Activated T-helper 9 cell treated with anti-CD3 and anti-CD28 coated beads, Interleukin-2, amount 50 U/mL, for 16 hours (primary cell): ENCODE measurements at places on chromosomes 2 and 18.

DNA sequence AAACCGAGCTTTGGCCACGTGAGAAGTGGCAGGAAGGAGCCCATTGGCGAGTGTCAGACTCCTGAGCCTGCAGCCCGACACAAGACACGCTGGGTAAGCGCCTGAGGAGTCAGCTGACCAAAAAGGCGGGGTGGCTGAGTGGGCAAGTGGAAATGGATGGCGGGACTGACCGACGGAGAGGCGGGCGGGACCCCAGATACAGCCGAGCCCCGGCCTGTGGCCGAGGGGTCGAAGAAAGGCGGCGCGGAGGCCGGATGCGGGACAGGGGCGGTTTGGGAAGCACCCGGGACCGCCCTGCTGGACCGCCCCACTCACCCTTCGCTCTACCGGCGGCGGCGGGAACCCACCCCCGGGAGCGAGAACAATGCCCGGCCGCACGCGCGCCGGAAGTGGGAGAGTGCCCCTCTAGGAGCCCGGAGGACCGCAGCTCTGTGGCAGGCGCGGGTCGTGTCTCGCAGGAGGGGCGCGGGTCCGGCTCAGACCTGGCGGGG lies 22.8 kb downstream of the ZSCAN30 start:
- DNase-seq: peak; percentile 61

DNA sequence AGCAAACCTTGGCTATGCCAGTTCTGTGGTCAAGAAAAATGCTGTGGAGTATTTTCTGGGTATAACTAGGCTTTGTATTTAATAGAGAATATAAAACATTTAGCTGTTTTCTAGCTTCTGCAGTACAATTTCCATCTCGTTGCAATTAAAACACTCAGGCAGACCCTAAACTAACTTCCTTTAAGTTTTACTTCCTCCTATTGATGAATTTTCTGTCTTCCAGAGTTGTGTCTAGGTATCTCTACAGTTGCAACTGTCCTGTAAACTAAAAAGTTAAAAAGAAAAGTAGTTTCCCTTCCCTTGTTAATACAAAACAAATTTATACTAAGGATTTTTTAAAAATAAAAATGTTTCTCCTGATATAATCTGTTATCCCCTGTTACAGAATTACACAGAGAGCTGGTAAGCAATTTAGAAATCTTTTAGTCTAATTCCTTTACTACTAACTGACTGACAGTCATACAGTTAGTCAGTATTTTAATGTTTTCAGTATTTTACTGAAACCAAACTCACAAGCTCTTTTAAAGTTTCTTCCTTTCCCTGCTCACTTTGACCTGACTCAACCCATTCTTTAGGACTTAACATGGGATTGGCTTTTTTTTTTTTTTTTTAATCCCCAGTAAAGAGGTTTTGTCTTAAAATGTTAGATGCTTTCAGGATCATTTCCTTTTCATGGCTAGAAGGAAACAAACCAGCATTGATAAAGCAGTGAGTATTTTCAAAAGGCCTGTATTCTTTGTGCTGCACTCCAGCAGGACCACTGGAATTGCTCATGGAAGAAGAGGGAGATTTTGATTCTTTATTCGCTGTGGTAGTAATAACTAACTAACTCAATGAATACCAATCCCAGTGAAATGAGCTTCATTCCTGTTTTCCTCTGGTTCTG lies 22.9 kb downstream of the ITGAV start:
- no peak for DNase-seq

DNA sequence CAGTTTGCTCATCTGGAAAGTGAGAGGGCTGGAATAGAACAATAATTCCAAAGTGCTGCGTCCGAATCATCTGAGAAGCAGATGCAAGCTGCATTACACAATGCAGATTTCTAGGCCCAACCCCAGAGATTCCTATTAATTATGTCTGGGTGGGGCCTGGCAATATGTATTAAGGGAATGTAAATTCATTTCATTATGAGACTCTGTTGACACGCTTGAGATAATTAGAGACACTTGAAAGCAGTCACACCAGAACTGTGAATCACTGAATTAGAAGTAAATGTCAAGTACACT lies 54.7 kb upstream of the HK2 start:
- no peak for DNase-seq

DNA sequence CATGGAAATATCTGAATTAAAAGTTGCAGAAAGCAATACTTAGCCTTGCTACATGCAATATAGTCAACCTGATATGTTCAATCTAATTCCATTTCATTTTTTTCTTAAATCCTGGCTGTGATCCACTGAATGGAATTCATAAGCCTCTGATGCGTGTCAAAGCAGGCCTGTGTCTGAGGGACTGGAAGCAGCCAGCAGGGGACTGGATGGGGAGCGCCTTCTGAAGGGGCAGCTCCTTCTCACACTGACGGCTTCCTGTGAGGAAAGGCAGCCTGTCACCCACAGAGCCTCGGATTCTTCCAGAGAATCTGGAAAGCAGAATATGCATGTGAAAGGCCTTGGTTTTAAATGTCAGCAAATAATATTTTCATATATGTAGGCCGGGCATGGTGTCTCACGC lies 73.5 kb downstream of the KCNF1 start:
- no peak for DNase-seq

GRCh38 chr18:54261894-54262293 lies 7.4 kb upstream of the POLI start:
- peak; percentile 37 for DNase-seq

DNA sequence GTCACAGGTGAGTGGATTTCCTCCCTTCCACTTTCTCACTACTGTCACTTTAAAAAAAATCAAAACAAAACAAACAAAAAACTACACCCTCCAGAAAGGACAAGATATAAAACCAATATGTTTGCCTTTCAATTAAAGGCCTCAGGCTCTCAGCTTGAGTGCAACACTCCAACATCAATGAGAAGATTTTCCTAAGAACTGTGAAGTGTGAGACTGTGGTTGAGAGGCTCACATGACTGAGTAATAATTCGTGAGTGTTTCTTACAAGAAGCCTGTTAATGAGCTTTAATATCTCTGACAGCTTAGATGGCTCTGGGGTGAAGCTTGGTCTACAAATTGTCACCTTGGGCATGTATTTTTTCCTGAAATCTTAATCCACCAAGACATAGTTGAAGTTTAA lies 216.1 kb downstream of the ETAA1 start:
- no peak for DNase-seq

- DNase-seq: no peak
Measured at GRCh38 chr2:208570066-208570465, 163.5 kb downstream of the PTH2R start.

GRCh38 chr2:160417745-160418397 lies 75.7 kb downstream of the RBMS1 start:
- DNase-seq: no peak

DNA sequence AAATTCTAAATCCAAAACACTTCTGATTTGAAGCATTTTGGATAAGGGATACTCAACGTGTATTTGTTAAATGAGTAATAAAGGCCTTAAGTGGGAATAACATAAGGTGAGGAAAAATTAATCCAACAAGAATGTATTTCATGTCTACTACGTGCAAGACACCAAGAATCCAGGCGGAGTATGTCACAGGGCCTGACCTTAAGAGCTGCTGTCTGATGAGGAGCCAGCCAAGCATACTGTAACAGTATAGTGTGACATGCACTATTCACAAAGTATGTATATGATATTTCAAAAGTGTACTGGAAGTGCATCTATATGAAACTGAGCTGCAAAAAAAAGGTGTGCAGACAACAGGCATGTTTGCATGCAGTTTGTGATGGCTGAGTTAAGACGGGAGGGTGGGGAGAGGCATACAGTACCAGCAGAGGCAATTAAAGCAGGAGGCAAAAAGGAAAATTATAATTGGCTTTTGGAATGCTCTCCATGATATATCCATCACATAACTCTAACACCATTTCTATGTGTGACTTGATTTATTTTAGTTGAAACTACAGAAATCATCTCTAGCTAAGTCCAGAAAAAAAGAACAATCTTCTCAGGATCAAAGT lies 18.2 kb downstream of the IWS1 start:
- DNase-seq: no peak

DNA sequence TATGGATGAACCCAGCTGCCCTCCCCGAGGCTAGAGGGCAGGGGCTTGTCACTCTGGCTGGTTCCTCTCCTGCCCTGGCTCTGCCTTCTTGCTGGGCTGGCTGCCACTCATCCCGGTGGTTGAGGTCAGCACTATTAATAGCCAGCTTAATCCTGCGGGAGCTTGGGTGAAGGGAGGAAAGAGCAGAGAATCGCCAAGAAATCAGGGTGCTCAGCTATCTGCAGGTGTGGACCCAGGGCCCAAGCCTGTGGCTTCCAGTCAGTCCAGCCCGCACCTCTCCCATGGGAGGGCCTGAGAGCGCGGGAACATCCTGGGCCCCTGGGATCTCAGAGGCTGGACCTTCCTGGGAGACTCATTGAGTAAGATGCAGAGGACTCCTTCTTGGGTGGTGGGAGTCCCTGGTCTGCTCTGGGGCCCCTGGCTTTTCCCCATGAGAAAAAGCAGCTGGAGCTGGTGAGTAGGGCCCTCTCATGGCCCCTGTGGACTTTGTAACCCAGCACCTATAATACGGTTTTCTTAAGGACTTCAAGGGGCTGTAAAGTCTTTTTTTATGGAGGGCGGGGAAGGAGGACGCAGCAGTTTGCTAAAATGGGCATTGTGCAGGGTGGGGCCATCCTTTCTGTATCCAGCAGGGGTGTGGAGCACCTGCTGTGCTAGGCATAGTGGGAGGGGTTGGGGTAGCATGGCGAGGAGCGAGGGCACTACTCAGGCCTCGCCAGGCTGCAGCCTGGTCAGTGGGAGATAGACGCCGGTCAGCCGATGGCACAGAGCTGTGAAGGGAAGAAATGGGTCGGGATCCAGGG lies 27.4 kb upstream of the CNNM3 start:
- no peak for DNase-seq

GRCh38 chr18:9233771-9234440 lies 97.3 kb downstream of the ANKRD12 start:
- no peak for DNase-seq

DNA sequence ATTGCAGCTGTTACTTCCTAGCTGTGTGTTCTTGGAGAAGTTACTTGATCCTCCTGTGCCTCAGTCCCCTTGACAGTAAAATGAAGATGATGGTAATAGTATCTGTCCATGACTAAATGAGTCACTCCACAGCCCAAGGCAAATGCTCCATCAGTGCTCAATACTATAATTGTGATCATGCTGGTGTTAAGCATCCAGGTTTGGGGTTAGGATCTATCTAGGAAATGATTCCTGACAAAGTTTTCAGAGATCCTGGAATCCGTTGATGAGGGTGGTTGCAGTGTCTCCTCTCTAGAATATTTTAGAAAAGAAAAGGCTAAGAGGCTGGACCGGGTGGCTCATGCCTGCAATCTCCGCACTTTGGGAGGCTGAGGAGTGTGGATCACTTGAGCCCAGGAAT lies 2.7 kb upstream of the PRELID3A start:
- no peak for DNase-seq
